ENCODE measurements at places on chromosomes 13 and 19.
A peak's percentile ranks its signal among the peaks of the same experiment; 100 is the strongest.

- DNase-seq, result no peak
Observed at GRCh38 chr13:59883885-59884284, 279.8 kb downstream of the DIAPH3 start.

GRCh38 chr19:6716610-6716970, 3.9 kb downstream of the C3 start:
- no peak for DNase-seq

- peak; percentile 7 for DNase-seq
Observed at GRCh38 chr13:31431722-31432137, 232.0 kb downstream of the B3GLCT start.

DNA sequence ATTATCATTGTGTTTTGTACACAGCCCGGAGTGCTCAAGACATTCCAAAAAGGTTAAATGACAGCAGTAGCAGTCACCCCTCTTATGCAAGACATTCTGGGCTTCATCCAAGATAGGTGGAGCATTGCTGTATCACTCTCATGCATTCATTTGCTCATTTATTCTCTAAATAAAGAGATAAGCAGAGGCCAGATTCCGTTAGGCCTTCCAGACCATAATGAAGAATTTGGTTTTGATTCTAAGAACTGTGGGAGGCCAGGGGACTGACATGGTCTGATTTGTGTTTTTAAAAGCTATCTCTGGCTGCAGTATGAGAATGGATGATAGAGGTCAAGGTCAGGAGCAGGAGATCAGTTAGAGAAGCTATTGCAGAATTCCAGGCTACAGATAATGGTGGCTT, 145.8 kb downstream of the KCNRG start:
- DNase-seq, result no peak

GRCh38 chr13:32499538-32500210, 38.9 kb downstream of the N4BP2L2 start:
- DNase-seq, result no peak

DNA sequence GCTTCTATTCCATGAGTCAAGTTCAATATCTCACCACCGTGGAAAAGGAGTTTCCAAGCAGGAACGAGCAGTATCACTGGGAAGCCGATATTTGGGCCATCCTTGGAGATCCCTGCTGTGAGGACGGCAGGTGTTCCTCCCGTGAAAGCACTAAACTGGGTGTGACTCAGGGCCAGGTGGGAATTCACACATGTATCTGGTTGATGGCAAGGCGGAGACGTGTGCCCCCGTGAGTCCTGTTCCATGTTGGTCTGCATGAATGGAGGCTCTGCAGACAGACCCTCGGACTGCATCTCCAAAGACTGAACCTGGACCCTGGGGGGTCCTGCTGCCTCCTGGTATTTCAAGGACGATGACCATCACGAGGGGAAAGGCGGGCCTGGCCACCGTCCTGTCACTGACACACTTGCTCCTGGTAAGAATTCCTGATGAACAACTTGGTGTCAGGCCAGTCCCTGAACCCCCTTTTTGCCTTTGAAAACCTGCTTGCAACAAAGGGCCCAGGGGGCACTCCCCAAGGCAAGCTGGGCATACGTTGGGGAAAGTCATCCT, 22.8 kb upstream of the GAS6 start:
- DNase-seq, result no peak
